ENCODE measurements at places on chromosomes 13 and 19. TPM values are rescaled to one million over a fixed set of nuclear protein-coding genes. Genes with fewer than 3 reads are reported as not detected.

DNA sequence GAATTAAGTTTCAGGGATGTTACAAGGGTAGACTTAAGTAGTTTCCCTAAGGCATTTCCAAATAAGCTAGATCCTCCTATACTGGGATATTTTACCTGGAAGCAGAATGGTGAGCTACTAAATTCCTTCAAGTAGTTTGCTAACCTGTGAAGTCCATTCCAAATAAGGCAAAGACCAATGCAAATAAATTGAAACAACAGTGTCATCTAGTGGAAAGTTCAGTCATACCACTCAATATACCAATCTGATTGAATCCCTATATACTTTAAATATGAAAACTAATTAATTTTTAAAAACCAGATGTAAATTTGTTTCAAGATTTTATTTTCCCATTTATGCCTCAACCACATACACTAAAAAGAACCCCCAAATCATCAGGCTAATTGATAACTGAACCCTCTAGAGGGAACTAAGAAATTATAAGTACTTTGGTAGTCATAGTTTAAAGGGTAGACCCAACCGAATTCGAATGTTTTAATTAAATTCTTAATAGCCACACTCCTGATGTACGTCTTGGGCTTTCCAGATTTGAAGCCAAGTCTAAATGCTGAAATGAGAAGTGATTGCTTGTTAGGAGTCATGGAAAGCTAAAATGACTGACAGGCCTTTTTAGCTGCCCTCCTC, 223.7 kb downstream of the TBC1D4 start:
- DNase-seq, result peak; percentile 59
- H3K27me3 ChIP-seq, result 0 out of 2 replicates have a peak, but pooled peaks cover 12% of the 10 kb centered on the region

GRCh38 chr13:48066310-48066989, 28.5 kb downstream of the MED4 start:
- no peak overlapping the region for H3K4me3 ChIP-seq
- no peaks in the 10 kb centered on the region for H3K27me3 ChIP-seq
- H3K36me3 ChIP-seq, result peaks cover 33% of the 10 kb centered on the region

- no peak for DNase-seq
- H3K4me3 ChIP-seq, result no peak overlapping the region
- no peaks in the 10 kb centered on the region for H3K27me3 ChIP-seq
- no peaks in the 10 kb centered on the region for H3K4me1 ChIP-seq
Observed at GRCh38 chr13:54347531-54347930, 1318.9 kb downstream of the OLFM4 start.

DNA sequence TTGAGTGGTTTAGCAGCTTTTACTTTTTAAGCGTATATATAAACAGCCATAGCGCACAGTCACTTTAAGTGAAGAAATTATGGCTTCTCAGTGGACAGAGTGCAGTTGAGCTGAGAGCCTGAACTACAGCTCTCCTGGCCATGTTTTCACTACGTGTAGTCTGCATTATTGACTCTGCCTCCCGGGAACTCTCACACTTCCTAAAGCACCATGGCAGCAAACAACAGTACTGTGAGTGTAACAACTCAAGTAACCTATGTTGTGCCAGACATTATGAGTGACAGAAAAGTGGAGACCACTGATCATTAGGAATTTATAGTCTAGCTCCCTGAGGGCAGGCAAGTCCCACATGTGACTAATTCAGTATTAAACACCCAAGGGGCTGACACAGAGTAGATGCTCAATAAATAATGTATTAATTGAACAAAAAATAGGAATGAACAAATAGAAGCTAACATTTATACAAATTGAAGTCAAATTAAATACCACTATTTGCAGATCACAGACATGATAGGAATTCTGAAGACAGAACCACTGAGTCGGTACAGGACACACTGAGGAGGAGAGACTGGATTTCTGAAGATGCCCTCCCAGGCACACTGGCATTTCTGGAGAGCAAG, 19.7 kb downstream of the EFNB2 start:
- no peaks in the 10 kb centered on the region for H3K27me3 ChIP-seq
- H3K36me3 ChIP-seq, result no peaks in the 10 kb centered on the region
- 0 out of 2 replicates have a peak, but pooled peaks cover 3% of the 10 kb centered on the region for H3K4me1 ChIP-seq
- H3K4me3 ChIP-seq, result no peak overlapping the region
- no peak for DNase-seq

DNA sequence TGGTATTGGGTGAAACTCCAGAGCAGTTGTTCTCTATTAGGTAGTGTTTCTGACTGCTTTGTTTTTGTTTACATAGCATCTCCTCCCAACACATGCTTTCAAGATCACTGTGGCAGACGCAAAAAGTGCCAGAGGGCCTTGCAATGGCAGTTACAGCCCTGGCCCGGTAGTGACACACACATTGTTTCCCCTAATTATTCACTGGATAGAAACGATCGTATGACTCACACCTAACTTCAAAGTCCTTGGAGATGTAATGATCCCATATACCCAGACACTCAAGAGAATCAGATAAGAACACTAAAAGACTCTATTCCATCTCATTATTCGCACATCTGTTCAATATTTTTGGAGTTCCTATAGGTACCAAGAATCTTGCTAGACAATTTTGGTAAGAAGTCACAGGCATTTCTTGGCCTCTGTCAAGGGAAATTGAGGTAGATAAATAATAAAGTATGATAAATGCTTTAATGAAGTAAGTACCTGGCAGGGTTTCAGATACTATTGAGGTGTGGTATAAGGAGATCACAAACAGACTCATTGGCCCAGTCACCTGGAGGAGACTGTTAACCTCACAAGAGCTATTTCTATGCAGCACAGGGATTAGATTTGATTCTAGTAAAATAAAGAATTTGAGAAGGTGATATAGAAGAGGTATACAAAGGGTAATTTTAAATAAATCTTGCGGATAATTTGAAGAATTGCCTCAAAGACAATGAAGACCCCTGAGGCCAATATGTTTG, 485.3 kb downstream of the SLITRK6 start:
- no peak for DNase-seq
- H3K4me1 ChIP-seq, result no peaks in the 10 kb centered on the region
- H3K4me3 ChIP-seq, result no peak overlapping the region
- no peak overlapping the region for H3K27ac ChIP-seq

- H3K27me3 ChIP-seq, result no peaks in the 10 kb centered on the region
- peaks cover 16% of the 10 kb centered on the region for H3K4me1 ChIP-seq
- no peak overlapping the region for H3K4me3 ChIP-seq
- DNase-seq, result peak; percentile 85
Observed at GRCh38 chr19:41373993-41374392, 2.3 kb upstream of the TMEM91 start.

DNA sequence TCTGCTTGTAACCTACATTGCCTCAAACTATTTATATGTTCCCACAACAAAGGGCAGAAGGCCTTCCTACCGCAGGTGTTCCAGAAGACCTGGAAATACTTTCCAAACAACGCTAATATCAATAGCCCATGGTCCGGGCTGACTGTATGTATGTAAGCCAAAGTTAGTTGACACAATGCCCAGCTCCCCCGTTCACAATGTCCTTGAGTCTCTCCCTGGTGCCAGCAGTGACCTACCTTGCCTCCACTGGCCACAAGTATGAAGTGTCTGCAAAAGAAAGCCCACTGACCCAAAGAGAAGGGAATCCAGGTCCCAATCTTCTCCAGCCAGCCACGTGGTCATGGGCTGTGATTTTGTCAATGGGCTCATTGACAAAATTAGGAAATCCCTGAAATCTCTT, 118.6 kb downstream of the DLEU7 start:
- no peak for DNase-seq
- no peaks in the 10 kb centered on the region for H3K27me3 ChIP-seq
- no peaks in the 10 kb centered on the region for H3K36me3 ChIP-seq
- no peak overlapping the region for H3K27ac ChIP-seq

DNA sequence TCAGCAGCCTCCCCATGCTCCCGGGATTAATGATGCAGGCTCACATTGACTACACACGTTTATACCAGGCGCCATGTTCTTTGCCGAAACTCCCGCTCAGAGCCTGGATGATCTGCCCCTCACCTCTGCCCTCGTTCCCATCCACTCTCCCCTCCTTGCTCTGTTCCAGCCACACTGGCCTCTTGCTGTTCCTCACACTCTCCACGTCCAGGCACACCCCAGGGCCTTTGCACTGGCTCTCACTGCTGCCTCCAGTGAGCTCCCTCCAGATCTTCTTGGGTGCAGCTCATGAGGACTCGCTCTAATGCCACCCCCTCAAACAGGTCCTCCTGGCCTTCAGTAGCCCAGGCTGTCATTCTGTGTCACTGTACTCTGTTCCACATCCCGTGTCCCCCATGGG, 39.2 kb downstream of the DPF1 start:
- H3K36me3 ChIP-seq, result peaks cover 5% of the 10 kb centered on the region
- peaks cover 13% of the 10 kb centered on the region for H3K4me1 ChIP-seq
- H3K27ac ChIP-seq, result no peak overlapping the region

DNA sequence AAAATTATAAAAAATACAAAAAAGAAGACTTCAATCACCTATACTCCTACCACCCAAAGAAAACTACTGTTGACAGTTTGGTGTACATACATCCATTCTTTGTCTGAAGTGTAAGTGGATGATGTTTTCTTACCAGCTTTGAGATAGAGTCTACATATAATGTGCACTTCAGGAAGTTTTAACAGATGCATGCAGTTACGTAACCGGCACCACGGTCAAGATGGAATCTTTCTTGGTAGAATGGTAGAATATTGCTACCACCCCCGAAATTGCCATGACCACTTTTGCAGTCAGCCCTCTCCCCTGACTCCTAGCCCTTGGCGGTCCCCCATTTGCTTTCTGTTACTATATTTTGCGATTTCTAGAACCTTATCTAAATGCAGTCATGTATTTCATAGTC, 1.4 kb downstream of the CUL4A start:
- H3K27me3 ChIP-seq, result no peaks in the 10 kb centered on the region
- H3K36me3 ChIP-seq, result peaks cover 9% of the 10 kb centered on the region
- peaks cover 29% of the 10 kb centered on the region for H3K4me1 ChIP-seq

DNA sequence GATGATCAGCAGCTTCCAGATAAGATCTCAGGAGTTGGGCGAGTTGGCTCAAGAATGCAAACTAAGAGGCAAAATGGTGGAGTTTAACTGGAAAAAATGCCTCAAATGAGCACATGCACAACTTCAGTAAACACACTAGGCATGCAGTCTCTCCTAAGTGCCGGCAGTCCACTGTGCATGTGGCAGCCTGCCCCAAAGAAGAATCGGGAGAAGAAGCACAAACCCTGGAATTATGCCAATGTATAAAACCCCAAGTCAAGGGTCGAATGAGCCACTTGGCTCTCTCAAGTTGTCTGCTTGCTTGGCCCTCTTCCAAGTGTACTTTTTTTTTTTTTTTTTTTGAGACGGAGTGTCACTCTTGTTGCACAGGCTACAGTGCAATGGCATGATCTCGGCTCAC, 53.3 kb upstream of the SLITRK1 start:
- no peaks in the 10 kb centered on the region for H3K27me3 ChIP-seq
- H3K4me3 ChIP-seq, result no peak overlapping the region
- no peak for DNase-seq

- H3K4me3 ChIP-seq, result no peak overlapping the region
- peaks cover 13% of the 10 kb centered on the region for H3K4me1 ChIP-seq
- peak; percentile 97 for DNase-seq
- no peaks in the 10 kb centered on the region for H3K27me3 ChIP-seq
- no peaks in the 10 kb centered on the region for H3K36me3 ChIP-seq
Observed at GRCh38 chr13:30577401-30577852, 40.3 kb upstream of the USPL1 start.

DNA sequence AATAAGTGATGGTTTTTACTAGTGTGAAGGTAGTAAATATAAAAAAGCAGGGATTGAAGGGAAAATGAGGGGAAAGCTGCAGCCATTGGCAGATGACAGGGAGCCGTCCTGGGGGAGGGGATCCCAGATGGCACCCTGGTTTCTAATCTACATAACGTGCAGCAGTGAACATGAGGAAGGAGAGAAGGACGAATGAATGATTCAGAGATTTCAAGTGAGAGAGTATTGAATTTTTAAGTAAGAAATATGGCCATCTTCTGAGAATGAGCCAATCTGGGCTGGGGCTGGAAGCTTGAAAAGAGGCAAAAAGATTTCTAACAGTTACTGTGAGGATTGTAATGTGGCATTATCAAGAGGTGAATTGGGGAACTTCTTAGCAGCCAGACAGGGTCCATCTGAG, 414.2 kb downstream of the MYO16 start:
- H3K4me3 ChIP-seq, result no peak overlapping the region
- no peaks in the 10 kb centered on the region for H3K4me1 ChIP-seq
- H3K27ac ChIP-seq, result no peak overlapping the region
- no peaks in the 10 kb centered on the region for H3K36me3 ChIP-seq
- no peak for DNase-seq

- no peak overlapping the region for H3K4me3 ChIP-seq
- no peaks in the 10 kb centered on the region for H3K36me3 ChIP-seq
- no peak overlapping the region for H3K27ac ChIP-seq
- no peaks in the 10 kb centered on the region for H3K4me1 ChIP-seq
- DNase-seq, result no peak
Observed at GRCh38 chr13:85808811-85809210, 9.6 kb upstream of the SLITRK6 start.

DNA sequence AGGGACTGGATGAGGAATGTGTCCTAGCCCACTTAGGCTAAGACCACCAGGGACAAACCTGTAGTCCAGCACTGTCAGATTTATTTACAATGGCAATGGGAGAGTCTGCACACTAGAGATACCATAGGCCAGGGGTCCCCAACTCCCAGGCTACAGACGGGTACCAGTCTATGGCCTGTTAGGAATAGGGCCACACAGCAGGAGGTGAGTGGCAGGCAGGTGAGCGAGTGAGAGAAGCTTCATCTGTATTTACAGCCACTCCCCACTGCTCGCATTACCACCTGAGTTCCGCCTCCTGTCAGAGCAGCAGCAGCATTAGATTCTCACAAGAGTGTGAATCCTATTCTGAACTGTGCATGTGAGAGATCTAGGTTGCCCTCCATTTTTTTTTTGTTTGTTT, 2.4 kb downstream of the THAP8 start:
- no peaks in the 10 kb centered on the region for H3K27me3 ChIP-seq
- no peak overlapping the region for H3K4me3 ChIP-seq
- H3K27ac ChIP-seq, result no peak overlapping the region
- no peak for DNase-seq

GRCh38 chr19:32976223-32976805, 4.3 kb downstream of the FAAP24 start:
- peak; percentile 67 for DNase-seq
- no peak overlapping the region for H3K27ac ChIP-seq
- no peaks in the 10 kb centered on the region for H3K36me3 ChIP-seq
- H3K27me3 ChIP-seq, result no peaks in the 10 kb centered on the region
- H3K4me3 ChIP-seq, result no peak overlapping the region

GRCh38 chr19:1400281-1401137, 833 bp downstream of the GAMT start:
- H3K27ac ChIP-seq, result no peak overlapping the region
- H3K4me1 ChIP-seq, result 0 out of 2 replicates have a peak, but pooled peaks cover 7% of the 10 kb centered on the region
- H3K27me3 ChIP-seq, result no peaks in the 10 kb centered on the region
- DNase-seq, result peak; percentile 64
- peak overlapping the region; percentile 80 for H3K4me3 ChIP-seq

Gene GRK1
- total RNA-seq, result not detected

Gene SPRED3
- total RNA-seq, result 7.7 TPM

Gene ENOX1
- 2.7 TPM for total RNA-seq

Gene DAND5
- total RNA-seq, result not detected

Gene ZNF575
- total RNA-seq, result not detected

Gene KCNN4
- 13.7 TPM for total RNA-seq

Gene CGB2
- not detected for total RNA-seq

Gene RFPL4A
- total RNA-seq, result not detected

Gene MYDGF
- total RNA-seq, result 177 TPM

Gene SKA3
- 8.6 TPM for total RNA-seq

Gene ICAM5
- total RNA-seq, result 45.4 TPM
